ENCODE measurements at places on chromosomes 4 and X.

- DNase-seq = no peak
Observed at GRCh38 chr4:79325436-79325835, 425 bp downstream of the NAA11 start.

DNA sequence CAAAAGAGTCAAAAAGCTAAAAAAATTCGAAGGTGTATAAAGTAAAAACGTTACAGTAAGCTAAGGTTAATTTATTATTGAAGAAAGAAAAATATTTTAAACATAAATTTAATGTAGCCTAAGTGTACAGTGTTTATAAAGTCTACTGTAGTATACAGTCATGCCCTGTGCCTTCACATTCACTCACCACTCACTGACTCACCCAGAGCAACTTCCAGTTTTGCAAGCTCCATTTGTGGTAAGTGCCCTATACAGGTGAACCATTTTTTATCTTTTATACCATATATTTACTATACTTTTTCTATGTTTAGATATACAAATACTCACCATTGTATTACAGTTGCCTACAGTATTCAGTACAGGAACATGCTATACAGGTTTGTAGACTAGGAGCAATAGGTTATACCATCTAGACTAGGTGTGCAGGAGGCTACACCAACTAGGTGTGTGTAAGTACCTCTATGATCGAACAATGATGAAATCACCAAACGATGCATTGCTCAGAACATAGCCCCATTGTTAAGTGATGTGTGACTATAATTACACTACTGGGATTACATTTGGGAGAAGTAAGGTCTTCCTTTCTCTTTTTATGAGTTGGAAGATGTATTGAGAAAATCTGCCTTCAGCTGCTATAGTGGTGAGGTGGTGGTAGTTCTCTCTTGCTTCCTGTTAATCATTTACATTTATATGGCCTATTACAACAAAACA, 27.2 kb downstream of the TMSB4X start:
- DNase-seq = no peak

DNA sequence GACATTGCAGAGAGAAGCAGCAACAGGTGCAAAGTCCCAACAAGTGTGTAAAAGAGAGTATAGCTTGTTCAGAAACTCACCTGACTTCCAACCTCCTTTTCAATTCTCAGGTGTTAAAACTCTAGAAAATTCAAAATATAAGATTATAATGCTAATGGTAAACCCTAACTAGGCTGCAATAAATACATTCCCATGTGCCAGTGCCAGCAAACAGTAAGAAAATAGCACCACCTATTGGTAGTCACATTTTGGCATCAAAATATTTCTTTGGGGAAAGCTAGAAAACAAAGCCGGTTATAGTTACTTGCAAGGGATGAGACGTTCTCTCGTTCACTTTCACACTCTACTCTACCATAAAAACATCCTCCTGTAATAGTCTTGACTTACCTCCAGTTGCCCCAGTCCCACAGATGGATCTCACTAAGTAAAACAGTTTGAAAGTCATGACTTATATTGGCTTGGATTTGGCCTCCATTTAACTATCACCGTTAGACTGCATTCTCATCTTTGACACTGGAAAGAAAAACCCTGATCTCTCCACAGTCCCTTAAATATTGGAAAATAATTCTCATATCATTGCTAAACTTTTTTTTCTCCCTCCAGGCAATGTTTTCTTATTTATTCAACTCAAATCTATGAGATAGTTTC, 9.6 kb downstream of the BMP3 start:
- DNase-seq = peak; percentile 36

GRCh38 chrX:150446151-150446550, 83.0 kb downstream of the MAMLD1 start:
- peak; percentile 41 for DNase-seq

GRCh38 chr4:56115898-56116297, 167.2 kb downstream of the CEP135 start:
- no peak for DNase-seq

- no peak for DNase-seq
Observed at GRCh38 chr4:71261001-71261400, 77.8 kb upstream of the SLC4A4 start.

DNA sequence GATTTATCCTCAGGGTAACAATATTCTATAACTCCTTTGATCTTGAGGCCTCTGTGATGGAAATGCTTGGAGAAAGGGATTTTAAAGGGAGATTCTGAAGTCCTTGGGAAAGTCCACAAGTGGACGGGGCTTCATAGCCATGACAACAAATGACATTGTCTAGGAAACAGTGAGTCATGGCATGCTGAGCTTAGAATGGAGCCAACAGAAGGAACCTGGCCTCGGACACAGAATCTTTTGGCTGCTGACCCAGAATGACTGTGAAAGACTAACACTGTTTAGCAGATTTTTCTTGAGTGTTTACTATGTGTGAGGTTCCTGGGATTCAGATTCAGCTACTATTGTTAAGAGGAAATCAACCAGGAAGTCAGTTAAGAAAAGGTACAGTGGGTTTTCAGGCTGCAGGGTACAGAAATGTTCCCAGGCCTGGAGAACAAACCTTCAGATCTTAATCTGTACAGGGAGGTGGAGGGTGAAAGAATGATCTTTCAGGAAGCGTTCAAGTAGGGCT, 18.1 kb upstream of the CXCL2 start:
- peak; percentile 96 for DNase-seq

- peak; percentile 35 for DNase-seq
Observed at GRCh38 chrX:68945603-68946228, 116.9 kb downstream of the EFNB1 start.

- no peak for DNase-seq
Observed at GRCh38 chr4:184669251-184669650, 19.7 kb downstream of the PRIMPOL start.
